Breast epithelium (tissue), 4 donors: ENCODE measurements at places on chromosomes 3 and 15. TPM values are rescaled to one million over a fixed set of nuclear protein-coding genes. Genes with fewer than 3 reads are reported as not detected.
A peak's percentile ranks its signal among the peaks of the same experiment; 100 is the strongest.

GRCh38 chr15:81111510-81112470 is 22.3 kb upstream of the CFAP161 start:
- no peaks in the 10 kb centered on the region for H3K27me3 ChIP-seq
- H3K36me3 ChIP-seq, result no peaks in the 10 kb centered on the region
- no peak for DNase-seq
- peak overlapping the region; percentile 41 for H3K27ac ChIP-seq

DNA sequence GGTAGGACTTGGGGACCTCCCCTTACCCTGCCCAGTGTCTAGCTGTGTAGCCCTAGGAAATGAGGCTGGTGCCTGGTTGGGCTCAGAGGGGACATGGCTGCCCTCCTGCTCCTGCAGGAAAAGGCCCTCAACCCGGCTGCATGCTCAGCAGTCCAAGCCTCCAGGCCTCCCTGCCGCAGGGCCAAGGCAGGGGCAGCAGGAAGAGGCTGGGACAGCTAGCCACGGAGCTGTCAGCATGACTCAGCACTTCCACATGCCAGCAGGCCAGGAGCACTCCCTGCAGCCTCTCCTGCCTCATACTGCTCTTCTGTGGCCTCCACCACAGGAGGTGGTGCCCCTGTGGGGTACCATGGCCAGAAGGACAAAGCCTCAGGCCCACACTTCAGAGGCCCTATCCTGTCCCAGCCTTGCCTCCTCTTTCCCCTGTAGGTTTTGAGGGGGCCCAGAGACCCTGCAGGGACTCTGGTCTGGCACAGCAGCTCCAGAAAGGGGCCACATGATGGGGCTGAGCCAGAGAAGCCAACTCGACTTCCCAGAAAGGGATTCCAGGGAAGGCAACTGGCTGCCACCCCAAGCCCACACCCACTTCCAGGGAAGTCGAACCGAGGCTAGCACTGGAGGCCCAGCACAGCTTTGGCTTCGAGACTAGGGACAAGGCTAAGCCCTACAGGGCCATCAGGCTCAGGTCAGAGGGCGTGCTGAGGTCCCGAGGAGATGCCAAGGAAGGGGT is 19.5 kb downstream of the TKT start:
- H3K36me3 ChIP-seq, result no peaks in the 10 kb centered on the region
- no peaks in the 10 kb centered on the region for H3K4me1 ChIP-seq
- H3K27me3 ChIP-seq, result no peaks in the 10 kb centered on the region
- no peak for DNase-seq
- H3K27ac ChIP-seq, result no peak overlapping the region

GRCh38 chr3:107142171-107142570 is 235.1 kb upstream of the CCDC54 start:
- no peaks in the 10 kb centered on the region for H3K36me3 ChIP-seq
- H3K27ac ChIP-seq, result no peak overlapping the region
- H3K4me1 ChIP-seq, result no peaks in the 10 kb centered on the region
- no peak for DNase-seq
- H3K27me3 ChIP-seq, result no peaks in the 10 kb centered on the region

- H3K4me1 ChIP-seq, result no peaks in the 10 kb centered on the region
- no peak overlapping the region for H3K27ac ChIP-seq
- H3K36me3 ChIP-seq, result no peaks in the 10 kb centered on the region
- no peaks in the 10 kb centered on the region for H3K27me3 ChIP-seq
- DNase-seq, result no peak
These were observed 474.8 kb downstream of the CNTN3 start for GRCh38 chr3:74139648-74140047.

- H3K27me3 ChIP-seq, result no peaks in the 10 kb centered on the region
- no peak for DNase-seq
- no peaks in the 10 kb centered on the region for H3K36me3 ChIP-seq
- H3K4me3 ChIP-seq, result no peak overlapping the region
- H3K4me1 ChIP-seq, result no peaks in the 10 kb centered on the region
These were observed 181.3 kb upstream of the EOMES start for GRCh38 chr3:27903446-27903845.

DNA sequence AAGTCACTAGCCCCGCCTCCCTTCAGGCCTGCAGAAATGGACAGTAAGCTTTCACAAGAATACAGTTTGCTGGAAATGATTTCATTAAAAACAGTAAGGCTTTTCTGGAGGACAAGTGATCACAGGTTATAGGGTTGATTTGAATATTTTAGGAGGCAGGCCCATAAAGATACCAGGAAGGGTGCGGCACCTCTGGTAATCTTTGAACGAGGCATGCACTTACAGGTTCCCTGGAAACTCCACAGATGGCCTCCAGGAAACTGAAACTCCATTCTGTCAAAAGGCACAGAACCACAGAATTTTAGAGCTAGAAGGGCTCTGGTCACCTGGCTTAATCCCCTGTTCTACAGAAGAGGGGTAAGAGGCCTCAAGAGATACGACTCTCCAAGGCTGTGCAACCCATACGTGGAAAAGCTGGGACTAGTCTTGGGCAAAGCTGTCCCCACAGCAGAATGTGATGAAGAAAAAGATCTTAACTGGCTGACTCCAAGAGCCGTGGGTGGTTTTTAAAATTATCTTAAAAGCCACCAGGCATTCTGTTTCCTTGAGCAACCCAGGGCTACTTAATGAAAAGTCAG is 1.2 kb downstream of the STARD5 start:
- H3K4me3 ChIP-seq, result peak overlapping the region; percentile 7
- no peaks in the 10 kb centered on the region for H3K4me1 ChIP-seq
- H3K36me3 ChIP-seq, result no peaks in the 10 kb centered on the region
- no peak overlapping the region for H3K27ac ChIP-seq

ADCY5 gene
- total RNA-seq, result 32.5 TPM

DNA sequence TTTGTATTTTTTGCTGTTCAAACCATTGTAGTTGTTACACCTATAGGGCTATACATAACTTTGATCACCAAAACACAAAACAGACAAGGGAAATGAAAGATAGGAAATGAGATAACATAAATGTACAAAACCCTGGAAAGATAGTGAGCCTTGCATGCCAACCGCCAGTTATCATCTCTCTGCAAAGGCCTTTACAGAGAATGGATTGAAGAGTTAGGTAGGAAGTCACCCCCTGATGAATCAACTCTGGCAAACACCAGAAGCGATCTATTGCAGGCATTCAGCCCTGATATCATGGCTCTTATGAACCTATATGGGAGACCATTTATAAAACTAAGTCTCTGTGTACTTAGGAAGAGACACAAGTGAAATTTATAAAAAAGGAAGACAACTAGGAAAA is 588.0 kb downstream of the TUSC7 start:
- H3K36me3 ChIP-seq, result no peaks in the 10 kb centered on the region
- no peak overlapping the region for H3K4me3 ChIP-seq
- no peaks in the 10 kb centered on the region for H3K27me3 ChIP-seq
- no peak for DNase-seq
- H3K4me1 ChIP-seq, result no peaks in the 10 kb centered on the region

DNA sequence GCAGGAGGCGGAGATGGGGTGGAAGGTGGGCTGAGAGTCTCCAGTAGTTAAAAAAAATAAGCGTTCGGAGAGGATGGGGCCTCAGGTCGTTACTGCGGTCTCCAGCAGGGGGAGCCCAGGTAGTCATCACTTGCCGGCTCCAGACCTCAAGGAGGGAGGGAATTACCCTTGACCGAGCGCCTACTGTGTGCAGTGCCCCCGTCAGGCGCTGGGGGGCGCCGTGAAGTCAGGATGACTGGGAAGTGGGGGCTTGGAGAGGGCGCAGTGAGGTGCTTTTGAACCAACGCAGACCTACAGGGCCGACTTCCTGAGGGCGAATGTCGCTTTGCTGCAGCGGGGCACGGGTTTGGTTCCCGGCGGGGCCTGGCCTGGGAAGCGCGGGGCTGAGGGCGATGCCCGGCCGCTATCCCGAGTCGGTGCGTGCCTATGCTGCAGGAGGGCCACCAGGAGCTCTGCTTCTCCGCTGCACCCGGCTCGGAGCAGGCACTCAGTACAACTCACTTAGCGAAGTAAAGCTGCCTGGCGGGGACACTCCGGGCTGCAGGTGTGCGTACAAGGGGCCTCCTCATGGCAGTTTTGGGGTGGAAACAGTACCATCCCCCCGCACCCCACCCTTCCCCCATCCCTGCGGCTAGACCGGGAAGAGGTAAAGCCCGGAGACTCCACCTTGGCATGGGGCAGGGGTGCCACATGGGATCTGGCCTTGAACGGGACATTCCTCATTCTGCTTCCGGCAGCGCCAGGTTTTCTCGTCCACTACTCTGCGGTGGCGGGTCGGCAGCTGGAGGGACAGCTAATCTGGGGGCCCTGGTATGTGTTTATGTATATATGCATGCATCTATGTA is 79.8 kb downstream of the RHCG start:
- no peak overlapping the region for H3K27ac ChIP-seq
- DNase-seq, result no peak
- H3K36me3 ChIP-seq, result no peaks in the 10 kb centered on the region
- H3K4me3 ChIP-seq, result no peak overlapping the region
- peaks cover 90% of the 10 kb centered on the region for H3K27me3 ChIP-seq

GRCh38 chr3:38031022-38031994 is 1.9 kb upstream of the PLCD1 start:
- peaks cover 20% of the 10 kb centered on the region for H3K4me1 ChIP-seq
- no peaks in the 10 kb centered on the region for H3K27me3 ChIP-seq
- peak overlapping the region; percentile 82 for H3K27ac ChIP-seq

TXNRD3 gene
- 16.4 TPM for total RNA-seq

DNA sequence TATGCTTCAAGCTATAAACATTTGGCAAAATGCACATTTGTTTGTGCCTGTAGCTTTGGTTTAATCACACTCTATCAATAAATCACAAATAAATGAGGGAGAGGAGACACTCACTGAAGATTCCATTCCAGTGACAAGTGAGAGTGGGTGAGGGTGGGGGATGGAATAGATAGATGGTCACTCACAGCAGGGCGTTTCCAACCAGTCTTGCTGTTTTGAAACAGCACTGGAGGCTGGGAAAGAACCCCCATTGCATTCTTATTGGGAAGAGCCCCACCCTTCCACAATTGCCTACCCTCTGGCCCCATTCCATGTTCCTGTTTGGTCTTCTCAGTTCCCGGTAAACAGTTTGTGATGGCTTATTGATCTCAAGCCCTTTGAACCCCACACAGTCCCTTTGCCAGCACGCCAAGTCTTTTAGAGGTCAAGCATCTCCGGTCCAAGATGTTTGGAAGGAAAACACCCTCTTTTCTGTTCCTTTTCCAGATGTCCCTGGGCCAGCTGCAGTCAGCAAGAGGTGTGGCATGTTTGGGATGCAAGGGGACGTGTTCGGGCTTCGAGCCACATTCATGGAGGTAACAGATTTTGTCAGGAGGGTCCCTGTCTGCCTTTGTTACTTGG is 30.7 kb downstream of the LMCD1 start:
- H3K27me3 ChIP-seq, result no peaks in the 10 kb centered on the region
- peak overlapping the region; percentile 79 for H3K27ac ChIP-seq
- no peak for DNase-seq

- H3K27me3 ChIP-seq, result no peaks in the 10 kb centered on the region
- H3K27ac ChIP-seq, result peak overlapping the region; percentile 69
- H3K4me1 ChIP-seq, result no peaks in the 10 kb centered on the region
These were observed 49.3 kb downstream of the TMOD3 start for GRCh38 chr15:51878446-51879386.

IL17RB gene
- 46.5 TPM for total RNA-seq
